ENCODE measurements at places on chromosomes 3 and 15.

- DNase-seq, result no peak
Observed at GRCh38 chr3:133572158-133573053, 1.1 kb upstream of the CDV3 start.

DNA sequence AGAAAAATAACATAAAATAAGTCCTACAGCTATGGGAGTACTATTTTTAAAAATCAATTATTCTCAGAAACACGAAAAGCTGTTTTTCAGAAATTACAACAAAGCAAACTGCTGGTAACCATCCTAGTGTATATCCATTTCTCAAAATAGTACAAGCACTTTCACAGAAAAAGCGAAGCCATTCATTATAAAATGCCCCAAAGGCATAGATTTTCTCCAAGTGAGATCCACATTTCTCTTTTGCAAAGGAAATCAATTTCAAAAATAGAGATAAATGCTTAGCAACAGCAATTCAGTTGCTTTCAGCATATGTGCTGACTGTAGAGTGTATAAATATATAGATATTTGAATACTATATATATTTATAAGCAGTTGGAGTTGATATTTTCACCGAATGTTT is 1266.3 kb downstream of the SI start:
- DNase-seq, result no peak

DNA sequence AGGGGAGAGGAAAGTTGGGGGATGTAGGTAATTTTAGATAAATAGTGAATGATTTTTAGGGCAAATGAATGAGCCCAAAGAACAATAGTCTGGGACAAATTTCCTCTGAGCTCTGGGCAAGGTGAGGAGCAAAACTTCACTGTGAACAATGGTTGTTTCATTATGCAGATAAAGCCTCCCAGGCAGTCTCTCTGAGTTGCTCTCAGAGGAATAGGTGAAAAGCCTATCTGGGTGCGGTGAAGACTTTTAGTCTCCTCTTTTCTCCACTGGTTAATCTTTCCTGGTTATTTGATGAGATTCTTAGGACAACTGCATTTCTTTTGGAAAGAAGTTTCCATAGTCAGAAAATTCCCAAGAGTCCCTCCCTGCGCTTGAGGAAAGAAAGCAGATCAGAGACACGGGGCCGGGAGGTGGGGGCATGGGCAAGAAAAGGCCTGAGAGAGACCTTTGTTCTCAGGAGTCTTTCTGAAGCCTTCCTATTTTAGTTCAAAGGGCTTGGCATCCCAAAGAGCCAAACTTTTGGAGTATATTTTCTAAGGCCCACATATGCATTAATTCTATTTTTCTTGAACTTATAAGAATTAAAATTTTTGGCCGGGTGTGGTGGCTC is 353.6 kb upstream of the SLCO3A1 start:
- no peak for DNase-seq

DNA sequence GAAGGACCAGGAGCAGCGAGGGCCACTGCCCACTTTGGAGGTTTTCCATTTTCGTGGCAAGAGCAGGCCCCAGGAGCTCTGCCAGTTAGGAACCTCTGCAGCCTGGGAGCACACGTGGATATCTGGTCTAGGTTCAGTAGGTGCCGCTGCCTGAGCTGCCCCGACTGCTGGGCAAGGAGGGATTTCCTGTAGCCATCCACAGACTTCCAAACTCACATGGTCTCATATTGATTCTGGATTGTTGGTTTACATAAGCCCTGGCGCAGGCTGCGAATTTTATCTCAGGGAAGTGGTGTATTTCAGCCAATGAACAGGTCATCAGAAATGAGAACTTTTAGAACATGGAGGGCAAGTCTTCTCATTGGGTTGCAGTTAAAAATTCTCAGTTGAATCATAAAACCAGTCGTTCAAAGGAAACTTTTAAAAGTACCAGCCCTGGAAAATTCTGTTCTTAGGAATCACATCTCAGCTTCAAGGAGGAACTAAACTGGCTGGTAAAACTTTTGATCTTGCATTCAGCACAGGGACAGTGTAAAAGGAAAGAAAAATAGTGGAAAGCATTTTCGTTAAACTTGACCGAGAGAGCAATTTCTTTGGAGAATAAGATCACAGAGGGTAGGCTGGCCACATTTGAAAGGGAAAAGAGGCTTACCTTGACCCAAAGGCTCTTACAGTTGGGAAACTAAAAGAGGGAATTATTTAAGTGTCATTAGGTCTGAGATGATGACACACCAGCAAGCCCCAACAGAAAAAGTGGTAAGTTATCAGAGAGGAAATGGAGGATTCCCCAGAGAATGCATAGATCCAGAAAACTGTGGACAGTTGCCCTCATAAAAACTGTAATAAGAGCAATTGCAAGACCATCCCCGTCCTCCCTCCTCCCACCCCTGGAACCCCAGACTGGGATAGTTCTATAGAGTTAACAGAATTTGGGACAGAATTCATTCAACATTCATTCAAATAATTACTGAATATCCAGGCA is 6.4 kb upstream of the RTP3 start:
- no peak for DNase-seq

DNA sequence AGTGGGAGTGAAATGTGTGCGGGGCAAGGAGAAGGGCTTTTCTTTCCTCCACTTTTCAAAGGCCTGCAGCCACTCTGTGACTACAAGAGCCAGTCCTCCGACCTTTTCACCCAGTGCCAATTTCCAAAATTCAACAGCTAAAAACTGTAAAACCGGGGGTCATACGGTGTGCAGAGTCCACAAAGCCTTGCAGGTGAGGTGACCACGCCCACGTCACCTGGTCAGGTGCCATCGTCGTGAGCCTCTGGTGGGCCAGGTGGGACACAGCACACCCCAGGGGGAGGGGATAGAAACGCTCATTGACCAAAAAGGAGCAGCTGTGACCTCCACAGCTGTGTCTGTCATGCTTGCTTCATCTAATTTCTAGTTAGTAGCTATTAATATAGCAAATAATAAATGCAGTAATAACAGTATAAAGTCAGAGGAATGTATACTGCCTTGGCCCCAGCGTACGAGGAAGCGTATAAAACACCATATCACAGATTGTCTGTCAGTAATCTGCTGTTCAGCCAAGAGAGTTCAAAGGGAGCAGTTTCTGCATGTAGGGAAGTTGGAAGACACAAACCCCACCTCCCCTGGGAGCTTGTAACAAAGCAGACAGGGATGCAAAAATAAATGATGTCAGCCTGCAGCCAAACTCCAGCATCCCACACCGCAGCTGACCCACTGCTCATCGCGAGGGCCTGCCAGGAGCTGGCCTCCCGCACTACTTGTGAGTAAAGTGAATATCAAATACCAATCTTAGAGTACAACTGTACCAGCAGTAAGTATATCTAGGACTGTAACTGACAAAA is 86.7 kb downstream of the VGLL4 start:
- DNase-seq, result no peak

DNA sequence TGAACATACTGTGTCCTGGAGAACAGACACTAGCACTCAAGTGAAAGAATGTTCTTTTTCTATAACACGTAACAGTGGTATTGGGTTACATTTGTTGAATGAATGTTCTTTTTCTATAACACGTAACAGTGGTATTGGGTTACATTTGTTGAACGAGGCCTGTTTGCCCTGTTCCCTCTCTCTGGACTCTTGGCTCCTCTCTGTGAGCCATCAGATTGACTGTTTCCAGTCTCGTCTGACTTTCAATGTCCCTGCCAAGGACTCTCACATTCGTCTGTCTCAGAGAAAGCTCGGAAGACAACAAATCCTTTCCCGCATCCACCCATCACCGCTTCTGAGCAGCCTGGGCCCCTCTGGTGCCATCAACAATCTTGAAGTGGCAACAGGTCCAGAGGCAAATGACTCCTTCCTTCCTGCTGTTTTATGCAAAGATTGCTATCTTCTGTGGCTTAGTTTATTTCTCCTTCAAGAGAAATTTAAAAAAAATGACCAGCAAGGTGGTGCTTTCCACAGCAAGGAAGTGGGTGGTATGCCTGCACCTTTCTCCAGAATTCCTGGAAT is 8.0 kb downstream of the TMEM45A start:
- no peak for DNase-seq

- no peak for DNase-seq
Observed at GRCh38 chr15:71691458-71692417, 118.6 kb upstream of the NR2E3 start.

GRCh38 chr3:128237348-128238183 is 84.3 kb downstream of the EEFSEC start:
- DNase-seq, result no peak

GRCh38 chr3:135106445-135106844 is 311.4 kb downstream of the EPHB1 start:
- DNase-seq, result no peak

GRCh38 chr3:69052472-69052898 is 352 bp upstream of the TMF1 start:
- no peak for DNase-seq

- no peak for DNase-seq
Observed at GRCh38 chr15:89196994-89197393, 24.4 kb downstream of the RLBP1 start.

DNA sequence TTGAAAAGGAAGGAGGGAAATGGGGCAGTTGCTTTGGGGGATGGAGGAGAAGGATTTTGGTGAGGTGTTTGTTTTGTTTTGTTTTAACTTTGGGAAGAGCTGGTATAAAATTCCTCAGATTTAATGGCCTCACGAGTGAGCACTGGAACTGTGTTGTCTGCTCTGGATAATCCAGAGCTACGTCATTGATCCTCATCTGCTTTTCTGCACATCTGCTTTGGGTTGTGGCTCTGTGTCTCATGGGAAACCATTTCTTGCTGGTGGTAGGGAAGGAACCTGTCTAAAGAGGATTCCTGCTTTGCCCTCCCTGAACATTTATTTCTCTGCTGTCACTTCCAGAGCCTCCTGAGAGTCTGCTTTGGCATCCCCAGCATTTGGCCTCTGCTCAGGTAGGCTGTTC is 3.1 kb downstream of the SNRK start:
- no peak for DNase-seq

DNA sequence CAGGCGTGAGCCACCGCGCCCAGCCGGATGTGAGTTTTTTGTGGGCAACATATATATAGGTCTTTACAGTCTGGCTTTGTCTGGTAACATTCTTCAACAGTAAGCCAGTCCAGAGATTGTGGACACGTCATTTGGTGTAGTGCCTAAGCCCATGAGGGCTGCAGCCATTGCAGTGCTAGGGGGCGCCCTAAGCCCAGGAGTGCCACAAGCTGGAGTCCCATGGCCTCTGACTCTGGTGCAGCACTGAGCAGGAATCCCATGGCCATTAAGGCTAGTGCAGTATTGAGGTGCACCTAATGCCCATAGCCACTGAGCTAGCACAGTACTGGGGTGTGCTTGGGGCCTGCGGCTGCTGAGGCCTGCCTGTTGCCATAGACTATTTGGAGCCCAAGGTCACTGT is 136.4 kb upstream of the NDN start:
- DNase-seq, result no peak

DNA sequence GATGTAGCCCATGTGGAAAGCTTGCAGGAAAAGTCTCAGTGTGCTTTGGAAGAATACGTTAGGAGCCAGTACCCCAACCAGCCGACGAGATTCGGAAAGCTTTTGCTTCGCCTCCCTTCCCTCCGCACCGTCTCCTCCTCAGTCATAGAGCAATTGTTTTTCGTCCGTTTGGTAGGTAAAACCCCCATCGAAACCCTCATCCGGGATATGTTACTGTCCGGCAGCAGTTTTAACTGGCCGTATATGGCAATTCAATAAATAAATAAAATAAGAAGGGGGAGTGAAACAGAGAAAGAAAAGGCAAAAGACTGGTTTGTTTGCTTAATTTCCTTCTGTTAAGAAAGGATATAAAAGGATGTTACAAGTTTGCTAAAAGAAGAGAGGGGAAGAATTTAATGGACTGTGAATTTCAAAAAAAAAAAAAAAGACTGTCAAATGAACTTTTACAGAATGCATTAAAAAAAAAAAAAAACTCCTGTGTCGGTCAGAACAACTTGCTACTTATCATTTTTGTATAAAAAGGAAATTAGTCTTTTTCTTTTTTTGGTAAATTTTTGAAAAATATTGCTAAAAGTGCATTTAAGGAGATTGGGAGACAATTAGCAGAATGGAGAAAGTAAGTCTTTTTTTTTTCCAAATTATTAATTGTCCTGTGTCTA is 7.0 kb downstream of the NR2F2 start:
- DNase-seq, result no peak

DNA sequence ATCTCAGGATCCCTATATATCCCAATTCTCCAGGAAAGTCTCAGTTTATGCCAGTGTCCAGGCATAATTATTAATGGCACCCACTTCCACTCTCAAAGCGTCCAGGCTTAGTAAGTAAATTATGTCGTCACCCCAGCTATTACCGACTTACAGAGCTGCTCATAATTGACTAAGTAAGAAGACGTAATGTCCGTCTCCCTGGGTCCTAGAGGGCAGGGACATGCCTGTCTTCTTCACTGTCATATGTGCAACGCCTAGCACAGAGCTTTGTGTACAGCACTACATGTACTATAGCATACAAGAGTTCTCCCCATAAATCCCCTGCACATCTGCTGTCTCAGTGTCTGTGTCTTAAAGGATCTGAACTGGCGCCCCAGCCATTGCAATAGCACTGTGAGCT is 23.9 kb upstream of the HRH1 start:
- DNase-seq, result no peak

GRCh38 chr15:58307313-58307961 is 124.4 kb upstream of the LIPC start:
- no peak for DNase-seq

- DNase-seq, result no peak
Observed at GRCh38 chr3:101381809-101382208, 61.4 kb upstream of the IMPG2 start.

DNA sequence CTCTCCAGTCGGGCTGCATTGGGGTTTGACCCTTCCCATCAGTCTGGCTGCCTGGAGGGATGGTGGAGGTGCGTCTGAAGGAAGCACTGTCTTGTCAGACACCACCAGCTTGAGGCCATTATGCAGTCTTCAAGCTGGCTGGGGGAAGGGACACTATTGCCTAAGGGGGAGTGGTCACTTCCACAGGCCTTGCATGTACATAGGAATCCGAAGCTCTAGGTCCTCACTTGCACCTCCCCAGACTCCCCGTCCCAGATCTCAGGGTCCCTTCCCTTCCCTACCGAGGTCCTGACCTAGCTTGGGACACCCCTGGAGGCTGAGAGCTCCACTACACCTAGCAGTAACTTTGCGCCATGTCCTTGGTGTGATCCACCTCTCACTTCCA is 48.6 kb upstream of the KLF13 start:
- no peak for DNase-seq

DNA sequence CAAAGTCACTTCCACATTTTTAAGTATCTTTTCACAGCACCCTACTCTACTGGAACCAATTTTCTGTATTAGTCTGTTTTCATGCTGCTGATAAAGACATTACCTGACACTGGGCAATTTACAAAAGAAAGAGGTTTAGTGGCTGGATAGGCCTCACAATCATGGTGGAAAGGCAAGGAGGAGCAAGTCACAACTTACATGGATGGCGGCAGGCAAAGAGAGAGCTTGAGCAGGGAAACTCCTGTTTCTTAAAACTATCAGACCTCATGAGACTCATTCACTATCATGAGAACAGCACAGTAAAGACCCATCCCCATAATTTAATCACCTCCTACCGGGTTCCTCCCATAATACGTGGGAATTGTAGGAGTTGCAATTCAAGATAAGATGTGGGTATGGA is 18.7 kb downstream of the MCCC1 start:
- no peak for DNase-seq
